Bronchial epithelial cell (primary cell): ENCODE measurements at places on chromosomes 2 and 18.

GRCh38 chr2:15672961-15673918 is 81.6 kb downstream of the DDX1 start:
- no peak for DNase-seq

GRCh38 chr2:186197955-186198354 is 288.1 kb upstream of the ZC3H15 start:
- DNase-seq, result no peak

DNA sequence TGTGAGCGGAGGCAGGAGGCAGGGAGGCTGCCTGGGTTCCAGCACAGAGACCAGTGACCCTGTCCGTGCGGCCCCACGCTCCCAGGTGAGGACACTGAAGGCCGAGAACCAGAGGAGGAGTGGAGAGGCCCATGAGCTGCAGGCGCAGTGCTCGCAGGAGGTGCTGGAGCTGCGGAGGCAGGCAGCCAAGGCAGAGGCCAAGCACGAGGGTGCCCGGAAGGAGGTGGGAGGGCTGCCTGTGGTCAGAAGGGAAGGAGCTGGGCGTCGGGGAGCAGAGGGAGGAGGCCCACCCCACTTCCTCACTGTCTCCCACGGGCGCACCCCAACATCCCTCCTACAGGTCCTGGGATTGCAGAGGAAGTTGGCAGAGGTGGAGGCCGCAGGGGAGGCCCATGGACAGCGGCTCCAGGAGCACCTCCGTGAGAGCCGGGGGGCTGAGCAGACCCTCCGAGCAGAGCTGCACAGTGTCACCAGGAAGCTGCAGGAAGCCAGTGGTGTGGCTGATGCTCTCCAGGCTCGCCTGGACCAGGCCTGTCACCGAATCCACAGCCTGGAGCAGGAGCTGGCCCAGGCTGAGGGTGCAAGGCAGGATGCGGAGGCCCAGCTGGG is 33.0 kb upstream of the SNED1 start:
- DNase-seq, result no peak

- DNase-seq, result no peak
Measured at GRCh38 chr18:43916984-43917383, 639.7 kb upstream of the SYT4 start.
